ENCODE measurements at places on chromosomes 7 and 10. TPM values are rescaled to one million over a fixed set of nuclear protein-coding genes. Genes with fewer than 3 reads are reported as not detected.

PLOD3 gene
- 9.6 TPM for total RNA-seq

PRSS37 gene
- not detected for total RNA-seq

INPP5F gene
- 123 TPM for total RNA-seq

RBAK gene
- total RNA-seq, result 13.8 TPM

CDHR1 gene
- 4.2 TPM for total RNA-seq

VWDE gene
- 0.25 TPM for total RNA-seq

TSPAN15 gene
- total RNA-seq, result 3.7 TPM

PIK3AP1 gene
- 1.5 TPM for total RNA-seq

VSTM4 gene
- 3.2 TPM for total RNA-seq

LEP gene
- not detected for total RNA-seq

SYT15 gene
- total RNA-seq, result 0.49 TPM

CALHM3 gene
- total RNA-seq, result not detected

KCP gene
- 0.25 TPM for total RNA-seq

KCTD7 gene
- total RNA-seq, result 39.1 TPM

OPALIN gene
- not detected for total RNA-seq

KLF14 gene
- not detected for total RNA-seq

CALML3 gene
- total RNA-seq, result not detected

ELN gene
- 11.3 TPM for total RNA-seq

FEZF1 gene
- 0.25 TPM for total RNA-seq

NCF1 gene
- not detected for total RNA-seq

TET1 gene
- total RNA-seq, result 28.0 TPM

WDFY4 gene
- total RNA-seq, result 0.49 TPM

CFAP70 gene
- 0.49 TPM for total RNA-seq

RSU1 gene
- 17.7 TPM for total RNA-seq

KIAA1549 gene
- 40.6 TPM for total RNA-seq

CYP2E1 gene
- total RNA-seq, result 6.6 TPM

ZC3HAV1L gene
- 10.8 TPM for total RNA-seq

AGAP5 gene
- 4.2 TPM for total RNA-seq

ADAMTS14 gene
- total RNA-seq, result 0.74 TPM

ZNF679 gene
- not detected for total RNA-seq

SCIN gene
- total RNA-seq, result 0.98 TPM

SEMA4G gene
- 14.8 TPM for total RNA-seq

TAS2R4 gene
- 3.4 TPM for total RNA-seq

KAT6B gene
- total RNA-seq, result 180 TPM

DDIT4 gene
- 20.4 TPM for total RNA-seq

HOXA3 gene
- total RNA-seq, result not detected

CYP3A4 gene
- not detected for total RNA-seq

GATA3 gene
- under 0.01 TPM for total RNA-seq

ADAM22 gene
- 73.5 TPM for total RNA-seq

GPR26 gene
- 4.2 TPM for total RNA-seq

FGF8 gene
- total RNA-seq, result not detected

CREB5 gene
- total RNA-seq, result 6.1 TPM

CRHR2 gene
- 0.98 TPM for total RNA-seq

Measured in temporal lobe (tissue), 4 donors.